Frontal cortex (tissue), 4 donors: ENCODE measurements at places on chromosomes 6 and 20.

- DNase-seq = no peak
Measured at GRCh38 chr6:39057251-39058155, 8.9 kb downstream of the GLP1R start.

- no peak for DNase-seq
Measured at GRCh38 chr20:11001764-11002540, 328.2 kb upstream of the JAG1 start.

GRCh38 chr20:44496976-44497375 lies 21.3 kb downstream of the TTPAL start:
- DNase-seq = no peak

GRCh38 chr6:156109713-156110112 lies 654.1 kb upstream of the NOX3 start:
- no peak for DNase-seq

GRCh38 chr6:125485757-125486156 lies 184.0 kb upstream of the HDDC2 start:
- no peak for DNase-seq

DNA sequence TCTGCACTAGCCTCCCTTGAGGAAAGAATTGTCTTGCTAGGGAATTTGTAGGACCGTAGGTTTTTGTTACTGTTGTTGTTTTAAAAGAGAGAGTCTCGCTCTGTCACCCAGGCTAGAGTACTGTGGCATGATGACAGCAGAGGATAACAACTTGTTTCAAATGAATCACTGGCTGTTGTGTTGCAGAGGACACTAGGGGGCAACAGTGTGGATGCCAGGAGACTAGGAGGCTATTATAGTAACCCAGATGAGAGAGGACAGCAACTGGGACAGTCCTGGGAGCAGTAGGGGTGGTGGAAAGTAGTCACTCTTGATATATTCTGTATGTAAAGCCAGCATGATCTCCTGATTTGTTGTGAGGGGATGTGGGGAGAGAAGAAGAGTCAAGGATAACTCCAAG lies 41.8 kb upstream of the LAMA4 start:
- no peak for DNase-seq
